ENCODE measurements at places on chromosomes 6 and 20. TPM values are rescaled to one million over a fixed set of nuclear protein-coding genes. Genes with fewer than 3 reads are reported as not detected.

Gene CASS4
- 5.5 TPM for total RNA-seq

Gene TRAPPC3L
- 0.09 TPM for total RNA-seq

Gene DSE
- total RNA-seq = 38.3 TPM

Gene TTK
- total RNA-seq = 9.4 TPM

DNA sequence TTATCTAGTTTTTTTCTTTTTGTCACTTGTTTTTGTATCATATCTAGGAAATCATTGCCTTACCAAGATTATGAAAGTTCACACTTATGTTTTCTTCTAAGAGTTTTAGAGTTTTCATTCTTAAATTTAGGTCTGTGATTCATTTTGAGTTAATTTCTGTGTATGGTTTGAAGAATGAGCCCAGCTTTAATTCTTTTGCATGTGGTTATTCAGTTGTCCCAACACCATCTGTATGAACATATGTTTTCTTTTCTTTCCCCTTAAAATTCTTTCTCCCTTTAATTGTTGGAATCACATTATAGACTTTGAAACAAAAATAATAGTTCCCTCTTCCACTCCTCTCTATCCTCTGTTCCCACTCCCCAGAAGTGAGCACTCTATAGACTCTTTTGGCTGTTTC lies 85.4 kb downstream of the SLX4IP start:
- no peak for DNase-seq
- H3K27ac ChIP-seq = no peak overlapping the region
- peaks cover 27% of the 10 kb centered on the region for H3K4me1 ChIP-seq
- no peak overlapping the region for H3K4me3 ChIP-seq

GRCh38 chr6:55379471-55379870 lies 52.2 kb downstream of the GFRAL start:
- DNase-seq = no peak
- no peaks in the 10 kb centered on the region for H3K4me1 ChIP-seq
- H3K36me3 ChIP-seq = no peaks in the 10 kb centered on the region
- no peaks in the 10 kb centered on the region for H3K27me3 ChIP-seq
- H3K4me3 ChIP-seq = no peak overlapping the region

- H3K27ac ChIP-seq = no peak overlapping the region
- no peak overlapping the region for H3K4me3 ChIP-seq
- H3K4me1 ChIP-seq = peaks cover 26% of the 10 kb centered on the region
- H3K36me3 ChIP-seq = peaks cover 65% of the 10 kb centered on the region
- H3K27me3 ChIP-seq = peaks cover 14% of the 10 kb centered on the region
Observed at GRCh38 chr6:30889921-30890645, 5.8 kb downstream of the DDR1 start.

DNA sequence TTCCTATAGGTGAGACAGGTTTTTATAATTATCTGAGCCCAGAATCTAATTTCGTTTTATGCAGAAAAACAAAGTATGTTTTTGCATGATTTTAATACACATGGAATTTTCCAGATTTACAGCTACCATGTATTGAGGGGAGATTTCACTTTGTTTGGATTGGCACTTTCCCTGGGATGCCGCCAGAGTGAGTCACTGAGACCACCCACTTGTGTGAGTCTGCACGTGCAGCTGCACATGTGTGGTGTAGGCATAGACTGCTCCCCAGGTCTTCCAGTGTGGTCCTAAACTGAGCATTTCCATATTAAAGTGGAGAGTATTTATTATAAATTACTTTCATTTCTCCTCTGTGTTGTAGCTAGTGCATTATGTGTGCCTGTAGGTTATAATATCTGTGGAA lies 186.8 kb downstream of the UBE3D start:
- no peaks in the 10 kb centered on the region for H3K36me3 ChIP-seq
- H3K27me3 ChIP-seq = no peaks in the 10 kb centered on the region
- H3K4me3 ChIP-seq = no peak overlapping the region
- H3K27ac ChIP-seq = no peak overlapping the region
- H3K4me1 ChIP-seq = no peaks in the 10 kb centered on the region
- DNase-seq = peak; percentile 34

GRCh38 chr6:11681770-11682169 lies 96.8 kb downstream of the ADTRP start:
- no peak overlapping the region for H3K27ac ChIP-seq
- no peak for DNase-seq
- no peaks in the 10 kb centered on the region for H3K27me3 ChIP-seq
- H3K4me3 ChIP-seq = no peak overlapping the region

Gene THBD
- 5.1 TPM for total RNA-seq

Gene GPX5
- total RNA-seq = not detected
